Fibroblast of the conjunctiva (primary cell): ENCODE measurements at places on chromosomes 11 and 22.

- no peak for DNase-seq
These were observed 79.5 kb downstream of the ST3GAL4 start for GRCh38 chr11:126434950-126435335.

GRCh38 chr11:75497788-75498409 is 27.8 kb downstream of the GDPD5 start:
- no peak for DNase-seq

- no peak for DNase-seq
These were observed 118.7 kb upstream of the HSD17B12 start for GRCh38 chr11:43561832-43562231.

DNA sequence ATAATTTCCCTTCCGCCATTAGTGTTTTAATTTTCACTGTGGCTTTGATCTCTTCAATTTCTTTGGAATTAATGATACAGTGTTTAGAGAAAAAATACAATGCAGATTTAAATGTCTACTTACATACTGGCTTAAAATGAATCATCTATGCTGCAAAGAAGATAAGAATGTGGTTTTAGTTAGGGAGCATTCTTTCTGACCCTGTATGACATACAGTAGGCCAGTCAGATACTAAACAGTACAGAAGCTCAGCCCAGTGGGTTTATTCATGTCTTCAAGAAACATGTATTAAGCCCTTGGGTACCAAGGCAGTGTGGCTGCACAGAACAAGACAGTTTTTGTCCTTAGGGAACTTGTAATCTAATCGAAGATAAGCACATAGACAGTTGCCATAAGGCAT is 268.8 kb downstream of the DDX10 start:
- DNase-seq = no peak

DNA sequence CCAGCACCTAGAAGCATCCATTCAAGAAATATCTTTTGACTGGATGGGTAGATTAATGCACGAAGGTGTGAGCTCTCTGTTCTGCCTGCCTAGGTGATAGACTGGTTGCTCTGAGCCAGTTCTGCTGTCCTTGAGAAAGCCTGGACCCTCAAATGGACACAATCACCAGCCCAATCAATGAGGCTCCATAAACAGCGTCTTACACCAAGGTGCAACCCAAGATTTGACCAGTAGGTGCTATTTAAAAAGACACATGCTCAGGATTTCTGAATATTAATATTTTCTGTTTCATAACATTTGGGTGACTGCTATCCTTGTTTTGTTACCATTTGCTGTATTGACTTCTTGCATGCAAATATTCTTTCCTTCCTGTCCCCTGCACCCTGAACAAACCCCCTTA is 39.0 kb downstream of the PAMR1 start:
- DNase-seq = no peak

DNA sequence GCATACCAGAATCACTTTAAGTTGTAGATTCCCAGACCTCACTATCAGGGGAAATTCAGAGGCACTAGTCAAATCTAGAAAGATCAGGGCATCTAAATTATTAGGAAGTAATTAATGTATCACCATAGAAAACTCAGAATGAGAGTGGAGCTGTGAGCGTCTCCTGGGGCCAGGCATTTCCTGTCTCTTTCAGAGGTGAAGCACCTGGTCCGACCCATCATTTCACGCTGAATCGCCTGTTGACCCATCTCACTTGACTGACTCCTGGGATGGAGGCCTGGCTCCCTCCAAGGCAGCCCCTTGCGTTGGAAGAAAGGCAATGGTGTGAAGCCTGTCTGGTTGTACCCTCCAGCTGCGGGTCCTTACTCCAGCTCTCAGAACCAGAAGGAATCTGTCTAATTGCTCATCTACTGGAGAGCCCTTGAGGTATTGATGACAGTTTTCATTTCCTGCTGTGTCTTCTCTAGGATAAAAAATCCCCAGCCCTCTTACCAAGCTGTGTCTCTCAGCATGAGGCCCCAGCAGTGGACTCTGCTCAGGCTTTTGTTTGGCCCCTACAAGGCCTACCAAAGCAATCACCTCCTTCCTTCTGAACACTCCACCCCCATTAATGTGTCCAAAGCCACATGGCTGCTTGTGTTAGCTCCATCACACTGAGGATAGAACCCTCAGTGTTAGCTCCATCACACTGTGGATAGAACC is 93.2 kb upstream of the SYT13 start:
- no peak for DNase-seq

DNA sequence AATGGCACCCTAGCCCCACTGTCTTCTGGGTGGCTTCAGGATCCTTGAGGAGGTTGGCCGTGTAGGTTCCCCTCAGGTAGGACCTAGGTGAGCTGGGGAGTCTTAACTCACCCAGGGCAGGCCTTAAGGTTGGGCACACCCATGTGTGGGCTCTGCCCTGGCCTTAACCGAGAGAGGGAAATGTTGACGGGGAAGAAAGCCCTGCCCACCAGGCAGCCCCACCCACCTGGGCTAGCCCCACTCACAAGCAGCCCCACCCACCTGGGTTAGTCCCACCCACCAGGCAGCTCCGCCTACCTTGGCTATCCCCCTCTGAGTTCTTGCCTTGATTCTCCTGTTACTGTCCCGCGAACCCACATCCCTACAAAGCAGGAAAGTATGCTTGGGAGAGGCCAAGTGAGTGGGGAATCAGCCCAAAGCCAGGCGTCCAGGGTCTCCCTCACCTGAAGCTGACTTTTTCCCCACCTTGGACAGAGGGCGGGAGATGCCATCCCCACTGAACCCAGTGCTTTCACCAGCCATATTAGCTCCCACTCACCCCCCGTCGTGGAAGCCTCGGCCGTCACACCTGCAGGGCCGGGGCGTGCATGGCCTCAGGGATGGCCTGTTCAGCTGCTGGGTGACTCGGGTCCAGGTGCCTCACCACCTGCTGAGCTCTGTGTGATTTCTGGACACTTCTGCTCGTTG is at the start of gene MYEOV:
Gene MYEOV (plus strand): TSS at position 337 of the 687 bp plus-strand sequence. CDS start 1,200 bp downstream, outside the sequence.
- no peak for DNase-seq

GRCh38 chr11:105109855-105110687 is 29.5 kb downstream of the CARD18 start:
- DNase-seq = no peak

DNA sequence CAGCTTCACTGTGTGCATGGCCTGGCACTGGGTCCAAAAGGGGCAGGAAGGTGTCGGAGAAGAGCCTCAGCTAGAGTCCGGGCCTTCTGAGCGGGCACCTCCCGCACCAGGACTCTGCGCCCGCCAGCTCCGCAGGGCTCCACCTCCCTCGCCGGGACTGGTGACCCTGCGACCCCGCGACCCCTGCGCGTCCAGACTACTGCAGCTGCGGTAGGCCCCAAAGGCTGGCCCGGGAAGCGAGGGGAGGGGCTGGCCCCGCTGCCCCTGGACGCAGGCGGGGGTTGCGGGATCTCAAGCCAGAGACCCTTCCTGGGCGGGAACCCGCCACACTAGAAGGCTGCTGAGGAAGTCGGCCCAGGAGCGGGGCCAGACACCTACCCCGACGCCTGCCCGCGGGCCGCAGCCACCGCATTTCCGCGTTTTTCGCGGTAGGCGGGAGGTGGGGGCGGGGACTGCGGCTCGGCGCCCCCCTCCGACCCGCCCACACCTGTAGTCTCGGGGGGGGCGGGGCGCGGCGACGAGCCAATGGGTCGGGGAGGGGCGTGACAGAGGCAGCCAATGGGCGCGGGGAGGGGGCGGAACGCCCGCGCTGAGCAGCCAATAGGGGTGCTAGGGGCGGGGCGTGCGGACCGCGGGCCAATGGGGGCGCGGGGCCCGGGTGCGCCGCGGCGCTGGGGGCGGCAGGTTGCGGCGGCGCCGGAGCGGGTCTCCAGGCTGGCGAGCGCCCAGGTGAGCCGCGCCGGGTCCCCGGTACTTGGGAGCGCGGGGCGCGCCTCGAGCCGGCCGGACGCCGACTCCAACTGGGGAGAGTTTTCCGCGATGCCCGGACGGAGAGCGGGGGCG is at the start of the genes LMNTD2 and RASSF7:
Gene LMNTD2 (minus strand): TSS at position 434 of the 843 bp plus-strand sequence. CDS start 22 bp downstream, at position 412.
Gene RASSF7 (plus strand): TSS at position 666 of the 843 bp plus-strand sequence. CDS start 799 bp downstream, outside the sequence.
- peak; percentile 41 for DNase-seq

DNA sequence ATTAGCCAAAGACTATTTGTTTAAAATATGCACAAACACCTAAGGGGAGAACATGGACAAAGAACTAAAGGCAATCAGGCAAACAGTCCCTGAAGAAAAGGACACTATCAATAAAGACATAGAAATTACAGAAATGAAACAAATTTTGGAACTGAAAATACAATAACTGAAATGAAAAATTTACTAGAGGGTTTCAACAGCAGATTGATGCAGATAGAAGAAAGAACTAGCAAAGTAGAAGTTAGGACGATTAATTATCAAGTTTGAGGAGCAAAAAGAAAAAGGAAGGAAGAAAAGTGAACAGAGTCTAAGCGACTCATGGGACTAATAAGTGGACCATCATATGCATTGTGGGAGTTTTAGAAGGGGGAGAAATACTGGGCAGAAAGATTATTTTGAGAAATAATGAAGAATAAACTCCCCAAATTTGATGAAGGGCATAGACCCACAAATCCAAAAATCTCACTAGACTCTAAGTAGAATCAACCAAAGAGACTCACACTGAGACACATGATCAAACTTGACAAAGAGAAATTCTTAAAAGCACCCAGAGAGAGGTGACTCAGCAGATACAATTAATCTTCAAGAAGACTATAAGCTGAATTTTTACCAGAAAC is 62.9 kb downstream of the JAM3 start:
- DNase-seq = no peak

DNA sequence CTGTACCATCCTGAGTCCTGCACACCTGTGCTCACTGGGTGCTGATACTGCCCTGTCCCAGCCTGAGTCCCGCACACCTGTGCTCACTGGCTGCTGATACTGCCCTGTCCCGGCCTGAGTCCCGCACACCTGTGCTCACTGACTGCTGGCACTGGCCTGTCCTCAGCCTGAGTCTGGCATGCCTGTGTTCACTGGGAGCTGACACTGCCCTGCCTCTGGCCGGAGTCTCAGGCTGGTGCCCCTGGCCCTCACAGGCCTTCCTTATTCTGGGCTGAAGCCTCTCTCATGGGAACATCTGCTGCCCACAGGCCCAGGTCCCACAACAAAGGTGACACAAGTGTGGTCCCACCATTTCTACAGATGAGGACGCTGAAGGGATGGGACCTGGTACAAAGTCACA is 115.1 kb downstream of the MPPED1 start:
- no peak for DNase-seq

GRCh38 chr11:122983438-122984185 is 2.0 kb upstream of the BSX start:
- no peak for DNase-seq

- no peak for DNase-seq
These were observed 686.2 kb downstream of the METTL15 start for GRCh38 chr11:28794405-28794804.

DNA sequence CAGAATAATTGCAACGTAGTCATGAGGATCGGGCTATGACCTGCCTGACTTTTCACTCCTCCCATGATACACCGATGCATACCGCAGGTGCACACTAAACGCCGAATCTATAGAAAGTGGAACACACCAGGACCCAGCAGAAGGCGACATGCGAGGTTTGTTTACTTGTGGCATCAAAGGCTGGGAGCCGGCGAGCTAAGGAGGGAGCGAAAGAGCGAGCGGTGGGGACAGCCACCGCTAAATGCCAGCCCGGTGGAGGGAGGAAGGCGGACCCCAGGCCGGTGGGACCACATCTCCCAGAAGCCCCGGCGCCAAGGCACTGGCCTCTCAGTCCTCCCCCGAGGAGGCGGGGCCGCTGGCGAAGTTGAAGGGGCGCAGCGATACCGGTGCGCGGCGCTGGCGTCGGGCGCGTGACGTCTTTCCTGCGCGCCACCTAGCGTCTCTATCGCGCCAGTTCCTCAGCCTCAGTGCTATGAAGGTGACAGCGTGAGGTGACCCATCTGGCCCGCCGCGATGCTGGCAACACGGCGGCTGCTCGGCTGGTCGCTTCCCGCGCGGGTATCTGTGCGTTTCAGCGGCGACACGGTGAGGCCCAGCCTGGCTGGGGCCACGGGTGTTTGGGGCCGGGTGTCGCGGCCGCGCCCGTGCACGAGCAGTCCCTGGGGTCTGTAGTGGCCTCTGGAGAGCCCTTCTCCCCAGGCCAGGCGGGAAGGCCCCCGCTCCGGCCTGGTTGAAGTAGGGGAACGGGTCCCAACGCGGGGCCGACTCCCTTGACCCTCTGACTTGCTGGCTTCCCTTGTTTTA is at the start of gene NDUFV1:
Gene NDUFV1 (plus strand): TSS at position 445 of the 804 bp plus-strand sequence. CDS start 69 bp downstream, at position 514.
- DNase-seq = peak; percentile 79

GRCh38 chr11:76891285-76891684 is 30.6 kb downstream of the ACER3 start:
- no peak for DNase-seq

GRCh38 chr11:1300569-1301187 is 8.8 kb downstream of the TOLLIP start:
- no peak for DNase-seq

- DNase-seq = peak; percentile 57
These were observed 38.5 kb upstream of the CYP2D6 start for GRCh38 chr22:42169055-42169469.

- no peak for DNase-seq
These were observed 3.1 kb upstream of the THRSP start for GRCh38 chr11:78060533-78060932.

DNA sequence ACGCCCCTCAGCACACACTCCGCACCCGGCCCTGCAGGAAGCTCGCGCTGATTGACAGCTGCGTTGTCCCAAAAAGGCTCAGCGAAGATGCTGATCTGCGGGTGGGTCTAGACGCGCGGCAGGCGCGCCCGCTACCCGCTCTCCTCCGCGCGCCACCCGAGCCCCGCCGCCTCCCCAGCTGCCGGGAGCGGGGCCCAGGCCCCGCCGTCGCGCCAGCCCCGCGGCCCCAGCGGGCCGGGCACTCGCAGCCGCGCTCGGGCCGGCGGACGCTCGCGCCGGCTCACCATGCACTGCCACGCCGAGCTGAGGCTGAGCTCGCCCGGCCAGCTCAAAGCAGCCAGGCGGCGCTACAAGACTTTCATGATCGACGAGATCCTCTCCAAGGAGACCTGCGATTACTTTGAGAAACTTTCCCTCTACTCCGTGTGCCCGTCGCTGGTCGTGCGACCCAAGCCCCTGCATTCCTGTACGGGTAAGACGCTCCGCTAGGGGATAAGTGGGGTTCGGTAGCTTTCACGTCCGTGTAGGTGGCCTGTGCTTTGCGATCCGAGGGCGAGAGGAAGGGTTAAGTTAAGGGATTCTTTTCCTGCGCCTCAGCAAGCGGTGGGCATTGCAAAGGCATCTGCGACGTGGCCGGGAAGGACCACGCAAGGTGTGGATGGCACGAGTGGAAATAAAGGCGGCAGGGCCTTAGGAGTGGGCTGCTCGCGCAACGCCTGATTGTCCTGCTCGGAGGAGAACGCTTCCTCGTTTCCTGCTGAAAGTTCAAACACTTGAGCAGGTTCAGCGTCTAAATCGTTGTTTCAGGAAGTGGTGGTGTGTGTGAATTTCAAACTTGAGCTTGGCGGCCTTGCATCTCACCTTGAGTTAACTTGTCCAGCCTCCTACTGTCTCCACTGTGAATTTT is at the start of gene BARX2:
Gene BARX2 (plus strand): TSS at position 98 of the 907 bp plus-strand sequence. CDS start 188 bp downstream, at position 286.
- peak; percentile 23 for DNase-seq

DNA sequence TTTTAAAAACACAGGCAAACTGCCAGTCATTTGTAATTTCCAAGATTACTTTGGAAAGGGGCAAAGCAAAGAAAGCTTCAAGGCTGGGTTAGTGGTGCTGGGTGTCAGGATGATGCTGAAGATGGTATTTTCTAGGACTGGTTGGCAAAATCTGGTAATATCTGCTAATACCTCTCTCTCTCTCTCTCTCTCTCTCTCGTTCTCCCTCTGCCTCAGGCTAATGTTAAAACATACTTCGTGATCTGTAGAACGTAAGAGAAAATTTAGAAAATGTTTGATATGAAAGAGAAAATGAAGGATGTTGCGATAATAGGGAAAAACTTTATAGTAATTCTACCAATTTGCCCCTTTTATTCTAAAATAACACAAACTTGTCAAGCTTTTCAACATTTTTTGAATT is 9.4 kb upstream of the LGR4 start:
- DNase-seq = no peak

- DNase-seq = no peak
These were observed 70.0 kb downstream of the RBX1 start for GRCh38 chr22:41021061-41021612.

GRCh38 chr22:46273432-46274148 is 5.8 kb downstream of the TTC38 start:
- DNase-seq = no peak
